ENCODE measurements at places on chromosomes 16 and 17.

- DNase-seq, result no peak
These were observed 7.0 kb upstream of the MYH2 start for GRCh38 chr17:10556301-10557005.

GRCh38 chr17:50728881-50729765 is 9.7 kb downstream of the LUC7L3 start:
- no peak for DNase-seq

DNA sequence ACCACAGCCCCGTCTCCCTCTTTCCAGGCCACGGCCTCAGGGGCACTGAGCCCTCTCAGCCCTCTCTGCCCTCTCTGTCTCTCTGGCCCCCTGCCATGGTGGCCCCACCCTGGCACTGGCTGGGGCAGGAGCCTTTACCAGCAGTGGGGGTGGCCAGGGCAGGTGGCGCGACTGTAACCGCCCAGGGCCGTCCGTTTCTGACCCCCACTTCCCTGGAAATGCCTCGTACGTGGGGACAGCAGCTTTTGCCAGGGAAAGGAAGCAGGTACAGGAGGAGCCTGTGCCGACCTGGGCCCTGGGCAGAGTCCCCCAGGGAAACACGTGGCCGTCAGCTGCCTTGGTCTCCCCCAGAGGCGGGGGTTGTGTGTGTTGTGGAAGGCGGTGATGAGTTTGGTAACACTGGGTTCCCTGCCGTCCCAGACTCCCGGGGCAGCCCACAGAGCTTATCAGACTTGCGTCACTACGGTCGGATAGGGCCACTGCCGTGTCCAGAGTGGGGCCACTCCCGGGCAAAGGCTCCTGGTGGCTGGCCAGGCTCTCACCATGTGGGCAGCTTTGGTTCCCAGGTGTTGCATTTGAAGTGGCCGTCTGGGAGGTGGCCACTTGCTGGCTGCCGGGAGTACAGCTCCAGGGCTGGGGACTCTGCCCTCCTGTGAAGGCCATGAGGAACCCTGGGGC is 249.3 kb upstream of the CIBAR2 start:
- DNase-seq, result no peak

- no peak for DNase-seq
These were observed 44.5 kb downstream of the TENT4B start for GRCh38 chr16:50197582-50197981.

DNA sequence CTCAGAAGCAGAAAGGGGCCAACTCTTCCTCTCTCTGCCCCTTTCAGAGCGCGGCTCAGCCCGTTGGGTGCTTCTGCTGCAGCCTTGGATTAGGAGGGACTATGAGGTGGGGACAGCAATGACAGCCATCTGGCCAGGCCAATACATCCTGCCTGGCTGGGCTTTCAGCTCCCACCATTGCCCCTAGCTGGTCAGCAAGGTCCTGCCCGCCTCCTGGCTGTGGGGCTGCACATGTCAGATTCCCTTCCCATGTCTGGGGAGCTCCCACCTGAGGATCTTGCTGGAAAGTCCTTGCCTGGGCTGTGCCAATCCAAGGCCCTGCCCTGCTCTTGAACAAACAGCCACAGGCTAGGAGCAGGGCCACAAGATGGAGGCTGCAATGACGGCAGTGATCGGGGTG is 8.3 kb downstream of the TRIM65 start:
- no peak for DNase-seq

DNA sequence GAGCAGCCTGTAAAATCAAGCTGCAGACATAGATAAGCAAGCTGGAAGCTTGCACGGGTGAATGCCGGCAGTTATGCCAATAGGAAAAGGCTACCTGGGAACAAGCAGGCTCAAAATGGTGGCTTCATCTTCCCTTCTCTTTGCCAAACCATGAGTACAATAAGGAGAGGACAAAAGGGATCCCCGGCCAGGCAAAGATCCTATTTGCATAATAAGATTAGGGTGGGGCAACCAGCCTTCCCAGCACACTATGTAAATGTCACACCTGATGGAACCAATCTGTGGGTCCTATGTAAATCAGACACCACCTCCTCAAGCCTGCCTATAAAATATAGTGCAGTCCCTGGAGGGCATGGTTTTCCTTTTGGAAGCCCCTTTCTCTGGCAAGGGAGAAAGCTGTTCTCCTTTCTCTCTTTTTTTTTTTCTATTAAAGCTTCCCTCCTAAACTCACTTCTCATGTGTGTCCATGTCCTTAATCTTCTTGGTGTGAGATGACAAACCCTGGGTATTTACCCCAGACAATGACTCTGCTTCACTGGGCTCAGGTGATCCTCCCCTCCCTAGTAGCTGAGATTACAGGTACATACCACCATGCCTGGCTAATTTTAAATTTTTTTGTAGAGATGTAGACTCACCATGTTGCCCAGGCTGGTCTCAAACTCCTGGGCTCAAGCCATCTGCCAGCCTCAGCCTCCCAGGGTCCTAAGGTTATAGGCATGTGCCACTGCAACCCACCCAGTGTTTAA is 44.2 kb downstream of the PSMD12 start:
- DNase-seq, result no peak

DNA sequence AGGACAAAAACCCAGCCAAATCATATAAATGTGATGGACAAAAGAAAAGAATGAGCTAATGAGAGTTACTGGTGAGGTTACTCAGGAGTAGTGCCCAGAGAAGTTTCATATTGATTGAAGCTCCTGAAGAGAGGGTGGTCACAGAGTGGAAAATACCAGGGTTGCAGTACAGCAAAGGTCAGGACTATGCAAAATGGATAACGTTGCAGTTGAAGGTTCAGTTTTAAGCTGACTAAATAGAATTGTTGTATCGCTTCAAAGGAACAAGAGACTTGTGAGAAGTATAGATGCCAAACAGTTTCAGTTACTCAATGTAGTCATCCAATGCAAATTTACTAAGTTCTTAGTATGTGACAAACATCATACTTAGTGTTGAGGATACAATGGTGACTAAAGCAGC is 47.1 kb downstream of the ABCA8 start:
- no peak for DNase-seq

DNA sequence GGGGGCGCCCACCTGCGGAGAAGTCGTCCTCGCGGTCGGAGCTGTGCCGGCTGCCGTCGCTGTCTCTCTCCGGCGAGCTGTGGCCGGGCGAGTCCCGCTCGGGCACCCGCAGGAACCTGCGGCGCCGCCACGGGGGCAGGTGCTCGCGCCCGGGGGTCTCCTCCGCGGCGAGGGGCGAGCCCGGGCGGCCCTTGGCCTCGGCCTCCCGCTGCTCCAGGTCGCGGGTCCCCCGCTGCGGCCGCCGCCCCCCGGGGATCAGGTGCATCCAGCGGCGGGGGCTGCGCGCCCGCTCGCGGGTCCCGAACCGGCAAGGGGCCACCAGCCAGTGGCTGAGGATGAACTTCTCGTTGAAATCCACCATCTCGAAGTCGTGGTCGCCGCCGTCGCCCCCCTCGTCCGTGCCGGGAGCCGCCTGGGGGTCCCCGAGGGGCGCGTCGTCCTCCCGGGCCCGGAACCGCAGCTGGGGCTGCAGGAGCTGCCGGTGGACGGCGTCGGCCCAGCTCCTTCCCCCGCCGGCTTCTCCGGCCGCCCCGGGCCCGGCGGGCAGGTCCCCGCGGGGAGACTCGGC is 41.4 kb upstream of the BHLHA9 start:
- no peak for DNase-seq

- no peak for DNase-seq
These were observed 86.8 kb downstream of the USP32 start for GRCh38 chr17:60305141-60305540.

GRCh38 chr17:57636985-57637665 is 108.0 kb downstream of the CCDC182 start:
- DNase-seq, result no peak

All from stimulated activated CD4-positive, alpha-beta T cell treated with anti-CD3 and anti-CD28 coated beads, Interleukin-15, amount 100 ng/mL, for 48 hours (primary cell).